ENCODE measurements at places on chromosomes 4 and X. TPM values are rescaled to one million over a fixed set of nuclear protein-coding genes. Genes with fewer than 3 reads are reported as not detected.

- no peak for DNase-seq
These were observed 23.8 kb upstream of the CXorf38 start for GRCh38 chrX:40671126-40671525.

DNA sequence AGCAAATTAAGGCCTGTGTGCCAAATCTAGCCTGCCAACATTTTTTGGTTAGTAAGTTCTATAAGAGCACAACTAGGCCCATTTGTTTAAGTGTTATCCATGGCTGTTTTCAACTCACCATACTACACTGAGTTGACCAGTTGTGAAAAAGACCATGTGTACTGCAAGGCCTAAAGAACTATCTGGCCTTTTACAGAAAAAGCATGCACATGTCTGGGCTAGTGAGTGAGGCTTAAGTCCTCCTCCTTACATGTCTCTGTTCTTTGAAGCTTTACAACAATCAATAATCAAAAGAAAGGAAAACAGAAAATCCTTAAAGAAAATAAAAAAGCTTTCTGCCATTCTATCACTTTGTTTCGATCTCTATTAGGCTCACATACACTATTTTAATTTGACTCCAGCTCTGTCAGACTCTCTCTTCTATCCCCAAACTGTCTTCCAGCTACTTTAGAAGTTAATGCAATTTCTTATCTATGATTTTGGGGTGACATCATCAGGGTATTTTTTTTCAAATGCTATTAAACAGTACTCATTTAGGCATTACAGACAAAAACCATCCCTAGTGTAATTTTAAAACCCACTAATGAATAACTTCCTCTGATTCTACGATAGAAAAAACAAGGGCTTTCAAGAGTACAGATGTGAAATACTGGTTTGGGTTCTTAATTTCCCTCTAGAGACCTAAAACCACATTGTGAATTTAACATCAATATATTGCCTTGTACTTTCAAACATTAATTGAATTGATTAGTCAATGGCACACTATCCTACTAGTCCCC, 161.8 kb downstream of the MAB21L2 start:
- peak; percentile 4 for DNase-seq

DNA sequence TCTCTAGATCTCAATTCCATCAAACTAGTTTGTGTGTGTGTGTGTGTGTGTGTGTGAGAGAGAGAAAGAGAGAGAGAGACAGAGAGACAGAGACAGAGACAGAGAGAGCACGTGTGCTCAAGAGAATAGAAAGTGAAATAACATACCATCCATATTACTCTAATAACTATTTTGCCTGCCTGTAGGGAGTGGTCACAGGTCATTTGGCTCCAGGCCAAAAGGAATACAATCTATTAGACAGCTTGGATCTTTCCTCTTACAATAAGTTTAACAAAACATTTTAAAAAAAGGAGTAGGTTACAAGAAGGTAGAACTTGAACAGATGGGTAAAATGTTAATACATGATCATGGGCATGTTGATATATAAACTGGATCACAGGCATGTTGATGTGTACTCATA, 76.2 kb downstream of the COL4A6 start:
- DNase-seq, result no peak

The HGFAC gene
- 0.64 TPM for polyA plus RNA-seq

The LAMP2 gene
- polyA plus RNA-seq, result 85.8 TPM

Measured in left lung (tissue), 14 donors.